CD4-positive, alpha-beta T cell treated with Interleukin-15 for 4 hours (primary cell): ENCODE measurements at places on chromosomes 1 and 21.

DNA sequence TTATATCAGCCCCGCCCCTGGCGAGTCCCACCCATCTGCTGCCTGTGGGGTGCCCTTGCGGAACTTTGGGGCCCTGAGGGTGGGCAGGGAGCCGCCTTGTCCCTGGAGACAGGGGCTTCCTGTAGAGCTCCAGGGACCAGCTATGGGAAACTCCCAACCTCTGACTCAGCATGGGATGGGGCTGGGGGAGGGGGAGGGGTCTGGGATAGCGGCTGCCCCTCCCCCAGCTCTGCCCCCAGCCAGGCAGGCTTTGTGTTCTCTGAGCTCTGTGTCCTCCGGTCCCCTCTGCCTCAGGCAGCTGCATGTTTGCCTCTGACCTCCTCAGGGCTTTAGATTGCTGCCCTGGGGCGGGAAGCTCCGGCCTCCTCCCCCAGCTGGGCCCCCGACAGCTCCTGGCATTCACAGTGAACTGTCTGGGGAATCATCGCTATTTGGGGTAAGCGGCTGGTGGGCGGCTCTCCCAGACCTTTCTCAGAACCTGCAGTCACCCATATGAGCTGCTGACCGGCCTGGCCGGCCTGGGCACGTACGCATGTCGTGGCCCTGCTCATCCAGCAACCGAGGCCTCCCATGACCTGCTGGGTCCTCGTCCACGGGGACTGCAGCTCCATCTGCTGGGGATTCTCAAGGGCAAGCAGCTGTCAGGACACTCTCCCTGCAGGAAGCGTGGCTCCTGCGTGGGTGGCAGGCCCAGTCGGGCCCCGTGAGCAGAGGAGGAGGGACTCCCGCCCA, 17.1 kb downstream of the ARHGEF16 start:
- no peak for DNase-seq

DNA sequence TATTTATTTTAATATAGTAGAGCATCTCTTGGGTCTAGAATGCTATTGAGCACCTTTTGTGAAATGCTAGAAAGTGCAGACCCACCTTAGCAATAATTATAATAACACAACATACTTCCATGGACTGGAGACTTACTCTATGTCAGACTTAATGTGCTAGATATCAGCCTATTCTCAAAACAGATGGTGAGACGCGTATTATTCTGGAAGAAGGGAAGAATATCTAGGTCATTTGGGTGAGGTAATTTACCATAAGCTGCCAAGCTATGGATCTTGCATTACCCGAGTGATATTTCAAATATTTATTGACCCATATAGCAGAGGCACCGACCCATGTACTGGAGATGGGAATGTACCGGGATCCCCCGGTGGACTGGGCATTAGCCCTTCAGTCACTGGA, 20.6 kb upstream of the IFNLR1 start:
- DNase-seq = no peak

GRCh38 chr1:45945426-45945825, 142.0 kb downstream of the MAST2 start:
- no peak for DNase-seq

GRCh38 chr1:209611771-209612570, 28.5 kb downstream of the CAMK1G start:
- DNase-seq = no peak

DNA sequence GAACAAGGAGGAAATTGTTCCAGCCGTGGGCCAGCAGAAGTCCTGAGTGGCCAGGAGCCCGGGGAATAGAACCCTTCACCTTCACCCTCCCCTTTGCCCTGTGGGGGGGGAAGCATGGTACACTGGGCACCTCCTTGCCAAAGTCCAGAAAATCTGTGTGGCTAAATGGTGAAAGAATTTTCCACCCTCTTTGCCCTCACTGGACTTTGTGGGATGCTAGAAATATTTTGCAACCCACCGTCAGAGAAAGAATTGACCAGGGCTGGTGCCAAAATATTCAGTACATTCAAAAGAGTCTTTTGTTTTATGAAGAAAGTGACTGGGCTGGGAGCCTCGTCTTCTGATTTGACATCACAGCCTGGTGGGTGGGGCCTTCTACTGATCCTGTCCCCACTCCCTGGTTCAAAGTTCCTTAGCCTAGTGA, 14.6 kb downstream of the NFASC start:
- no peak for DNase-seq

DNA sequence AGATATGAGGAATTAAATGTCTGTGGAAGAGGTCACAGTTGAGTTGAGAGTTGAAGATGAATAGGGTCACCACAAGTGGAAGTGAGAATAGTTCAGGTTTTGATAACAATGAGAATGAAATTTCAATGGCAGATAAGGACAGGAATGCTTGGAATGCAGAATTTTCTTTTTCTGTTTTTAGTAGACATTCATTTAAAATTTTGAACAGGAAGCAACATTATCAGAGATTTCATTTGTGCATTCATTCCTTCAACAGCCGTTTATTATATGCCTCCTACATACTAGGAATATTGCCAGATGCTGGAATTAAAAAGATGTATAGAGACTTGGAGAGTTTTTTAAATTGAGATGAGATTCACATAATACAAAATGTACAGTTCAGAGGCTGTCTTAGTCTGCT, 126.8 kb downstream of the ITSN1 start:
- no peak for DNase-seq

DNA sequence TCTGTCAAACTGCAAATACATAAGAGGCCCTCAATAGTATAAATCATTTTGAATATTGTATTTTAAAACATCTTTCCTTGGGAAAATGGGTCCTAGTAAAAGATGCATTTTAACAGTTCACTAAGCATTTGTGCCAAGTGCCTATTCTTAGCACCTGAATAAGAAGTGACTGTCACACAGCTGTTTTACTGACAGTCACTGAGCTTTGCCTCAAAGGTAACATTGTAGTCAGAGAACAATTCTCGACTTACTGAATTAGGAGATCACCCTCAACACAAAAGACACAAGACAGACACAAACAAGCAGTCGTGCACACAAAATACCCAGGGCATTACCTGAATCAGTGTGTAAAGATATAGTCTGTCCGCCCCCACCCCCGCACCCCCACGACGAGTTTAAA, 408 bp downstream of the ESRRG start:
- DNase-seq = no peak

DNA sequence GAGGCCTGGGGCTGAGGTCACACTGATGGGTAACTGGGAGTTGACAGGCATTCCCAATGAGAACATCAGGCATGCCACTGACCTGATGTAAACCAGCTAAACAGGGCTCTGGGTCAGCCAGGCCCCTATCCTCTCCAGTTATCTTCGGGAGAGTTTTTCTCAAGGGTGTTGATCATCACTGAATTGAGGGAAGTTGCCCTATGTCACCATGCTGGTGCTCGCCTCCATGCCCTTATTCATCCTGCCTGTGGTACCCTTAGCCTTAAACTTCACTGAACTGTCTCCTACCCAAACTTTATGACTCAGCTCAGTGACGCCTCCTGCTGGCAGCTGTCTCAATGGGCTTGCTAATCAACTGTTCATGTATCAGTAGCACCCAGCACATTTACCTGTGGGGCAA, 80.7 kb upstream of the TNR start:
- no peak for DNase-seq

- DNase-seq = no peak
Measured at GRCh38 chr1:154831462-154831861, 38.6 kb downstream of the KCNN3 start.

DNA sequence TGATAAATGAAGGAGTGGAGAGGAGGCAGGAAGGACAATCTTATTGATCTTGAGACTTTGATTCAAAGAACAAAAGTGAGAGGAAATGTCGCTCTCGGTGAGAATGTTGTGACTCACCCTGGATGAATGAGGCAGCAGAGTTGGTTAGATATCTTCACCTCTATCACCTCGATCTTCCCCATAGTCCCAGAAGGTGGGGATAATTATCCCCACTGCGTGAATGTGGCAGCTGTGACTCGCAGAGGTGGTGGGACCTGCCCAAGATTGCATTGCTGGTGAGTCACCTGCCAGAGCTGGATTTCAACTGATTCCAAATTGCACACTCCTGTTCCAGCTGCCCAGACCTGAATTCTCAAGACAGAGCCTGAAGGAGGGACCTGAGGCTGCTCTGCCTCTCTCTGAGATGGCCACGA, 105.0 kb downstream of the MATN1 start:
- no peak for DNase-seq

DNA sequence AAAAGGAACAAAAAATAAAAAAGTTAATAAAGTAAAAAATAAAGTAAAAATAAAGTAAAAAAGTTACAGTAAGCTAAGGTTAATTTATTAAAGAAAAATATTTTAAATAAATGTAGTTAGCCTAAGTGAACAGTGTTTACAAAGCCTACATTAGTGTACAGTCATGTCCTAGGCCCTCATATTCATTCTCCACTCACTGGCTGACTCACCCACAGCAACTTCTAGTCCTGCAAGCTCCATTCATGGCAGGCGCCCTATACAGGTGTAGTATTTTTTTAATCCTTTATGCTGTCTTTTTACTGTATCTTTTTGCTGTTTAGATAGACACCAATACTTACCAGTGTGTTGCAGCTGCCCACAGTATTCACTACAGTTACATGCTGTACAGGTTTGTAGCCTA, 12.4 kb downstream of the ADAR start:
- DNase-seq = no peak

DNA sequence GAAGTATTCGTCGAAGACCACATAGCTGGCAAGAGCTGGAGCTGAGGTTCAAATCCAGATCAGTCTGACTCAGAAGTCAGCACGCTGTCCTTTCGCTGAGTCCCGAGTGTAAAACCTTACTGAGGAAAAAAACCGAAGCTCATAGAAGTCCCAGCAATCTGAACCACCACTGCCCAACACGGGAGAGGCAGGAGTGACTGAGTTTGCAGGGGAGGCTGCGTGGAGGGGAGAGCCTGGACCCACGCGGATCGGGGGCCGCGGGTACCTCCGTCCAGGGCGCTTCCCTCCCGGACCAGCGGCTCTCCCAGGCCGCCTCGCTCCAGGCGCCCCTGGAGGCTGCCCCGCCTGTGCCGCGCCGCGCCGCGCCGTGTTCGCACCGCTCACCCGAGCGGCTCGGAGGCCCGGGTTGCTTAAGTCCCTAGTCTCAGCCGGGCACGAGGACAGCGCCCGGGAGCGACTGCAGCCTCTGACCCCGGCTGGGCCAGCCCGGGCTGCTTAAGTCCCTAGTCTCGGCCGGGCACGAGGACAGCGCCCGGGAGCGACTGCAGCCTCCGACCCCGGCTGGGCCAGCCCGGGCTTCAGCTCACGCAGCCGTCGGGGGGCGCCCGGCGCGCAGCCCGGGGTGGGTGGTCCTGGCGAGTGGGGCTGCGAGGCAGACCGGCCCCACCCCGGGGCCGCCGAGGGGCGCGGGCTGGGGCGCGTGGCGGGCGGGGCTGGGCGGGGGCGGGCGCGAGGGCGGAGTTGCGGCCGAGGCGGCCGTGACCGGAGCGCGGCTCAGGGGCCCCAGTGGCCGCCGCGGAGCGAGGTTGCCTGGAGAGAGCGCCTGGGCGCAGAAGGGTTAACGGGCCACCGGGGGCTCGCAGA, at the start of gene ADAMTSL4:
Gene ADAMTSL4, plus strand, starts transcription at position 777 of the 864 bp plus-strand sequence. CDS start 2,881 bp downstream, outside the sequence.
- no peak for DNase-seq

GRCh38 chr1:91735266-91735845, 150.6 kb downstream of the TGFBR3 start:
- no peak for DNase-seq

GRCh38 chr1:187013582-187014200, 184.9 kb downstream of the PLA2G4A start:
- no peak for DNase-seq

DNA sequence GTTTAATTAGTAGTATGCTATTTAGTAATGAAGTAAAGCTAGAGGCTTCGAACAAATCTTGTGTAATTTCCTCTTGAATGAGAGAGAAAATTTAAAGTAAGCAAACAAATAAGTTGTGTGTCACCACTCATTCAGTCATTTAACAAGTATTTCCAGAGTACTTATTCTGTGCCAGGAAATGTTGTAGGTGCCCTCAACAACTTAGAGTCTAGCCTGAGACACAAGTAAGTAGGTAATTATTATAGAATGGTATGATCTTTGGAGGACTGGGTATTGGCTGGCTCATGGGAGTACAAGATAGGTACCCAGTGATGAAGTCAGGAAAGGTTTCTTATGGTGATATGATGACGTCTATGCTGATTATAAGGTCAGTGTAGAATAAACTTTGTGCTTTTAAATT, 17.4 kb upstream of the METTL18 start:
- no peak for DNase-seq

DNA sequence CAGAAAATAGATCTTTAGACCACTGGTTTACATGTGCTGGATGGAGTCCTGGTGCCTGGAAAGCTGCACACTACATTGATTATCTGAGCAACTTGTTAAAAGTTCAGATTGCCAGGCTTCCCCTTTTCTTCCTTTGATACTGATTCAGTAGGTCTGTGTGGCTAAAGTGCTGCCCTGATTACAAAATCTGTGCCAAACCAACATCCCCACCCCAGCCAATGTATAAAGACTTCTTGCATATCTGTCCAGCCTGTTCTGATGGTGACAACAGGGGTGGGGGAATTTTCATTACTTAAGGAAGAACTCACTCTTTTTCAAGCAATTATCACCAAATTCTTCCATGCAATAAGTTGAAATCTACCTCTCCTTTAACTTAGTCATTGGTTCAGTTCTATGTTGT, 135.5 kb downstream of the TNFSF18 start:
- no peak for DNase-seq

DNA sequence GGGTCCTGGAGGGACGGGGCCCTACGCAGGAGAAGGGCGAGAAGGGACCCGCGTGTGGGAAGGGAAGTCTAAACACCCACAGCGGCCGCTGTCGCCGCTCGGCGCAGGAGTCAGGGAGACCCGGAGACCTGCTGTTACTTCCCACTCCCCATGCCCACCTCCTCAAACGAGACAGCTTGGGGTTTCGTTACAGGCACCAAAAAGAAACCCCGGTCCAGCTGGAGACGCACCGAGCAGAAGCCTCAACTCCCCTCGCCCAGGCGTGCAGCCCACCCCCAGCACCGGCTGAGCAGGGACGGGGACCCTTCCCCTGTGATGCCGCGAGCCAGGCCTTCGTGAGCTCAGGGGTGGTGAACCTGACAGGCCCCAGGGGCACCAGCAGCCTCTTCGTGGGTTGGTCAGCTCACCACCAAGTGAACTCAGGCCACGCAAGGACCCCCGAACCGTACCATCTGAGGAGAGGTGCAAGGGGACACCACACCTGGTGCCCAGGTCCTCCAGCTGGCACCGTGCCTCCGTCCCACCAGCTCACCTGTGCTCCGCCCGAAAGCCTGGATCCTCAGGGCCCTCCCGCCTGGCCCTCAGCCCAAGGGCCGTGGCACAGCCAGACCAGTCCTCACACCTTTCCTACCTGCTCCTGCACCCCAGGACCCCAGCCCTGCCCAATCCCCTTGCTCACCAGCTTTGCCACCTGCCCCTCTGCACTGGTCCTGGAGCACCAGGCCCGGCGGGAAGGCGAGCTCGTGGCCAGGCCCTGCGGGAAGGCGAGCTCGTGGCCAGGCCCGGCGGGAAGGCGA, 5.0 kb downstream of the SDF4 start:
- DNase-seq = no peak

DNA sequence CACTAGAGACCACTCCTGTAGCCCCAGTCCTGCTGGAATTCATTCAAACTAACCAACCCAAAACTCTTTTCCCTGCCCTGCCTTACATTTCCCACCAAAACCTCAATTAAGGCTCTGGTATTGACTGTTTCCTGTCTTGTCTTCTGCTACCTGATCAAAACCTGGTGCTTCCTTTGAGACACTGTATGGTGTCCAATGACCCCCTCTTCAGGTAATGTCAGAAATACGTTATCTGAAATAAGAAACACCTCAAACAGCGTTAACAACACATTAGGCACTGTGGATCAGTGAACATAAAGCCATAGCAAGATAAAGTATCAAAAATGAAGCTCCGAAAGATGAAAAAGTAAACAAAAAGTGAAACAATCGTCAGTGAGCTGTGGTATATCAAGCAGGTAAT, 343.2 kb upstream of the ZP4 start:
- DNase-seq = no peak
